NCI-H774 (cell line): ENCODE measurements at places on chromosomes 7 and 10.

- DNase-seq, result no peak
These were observed 96.5 kb upstream of the GJD4 start for GRCh38 chr10:35508647-35509046.

DNA sequence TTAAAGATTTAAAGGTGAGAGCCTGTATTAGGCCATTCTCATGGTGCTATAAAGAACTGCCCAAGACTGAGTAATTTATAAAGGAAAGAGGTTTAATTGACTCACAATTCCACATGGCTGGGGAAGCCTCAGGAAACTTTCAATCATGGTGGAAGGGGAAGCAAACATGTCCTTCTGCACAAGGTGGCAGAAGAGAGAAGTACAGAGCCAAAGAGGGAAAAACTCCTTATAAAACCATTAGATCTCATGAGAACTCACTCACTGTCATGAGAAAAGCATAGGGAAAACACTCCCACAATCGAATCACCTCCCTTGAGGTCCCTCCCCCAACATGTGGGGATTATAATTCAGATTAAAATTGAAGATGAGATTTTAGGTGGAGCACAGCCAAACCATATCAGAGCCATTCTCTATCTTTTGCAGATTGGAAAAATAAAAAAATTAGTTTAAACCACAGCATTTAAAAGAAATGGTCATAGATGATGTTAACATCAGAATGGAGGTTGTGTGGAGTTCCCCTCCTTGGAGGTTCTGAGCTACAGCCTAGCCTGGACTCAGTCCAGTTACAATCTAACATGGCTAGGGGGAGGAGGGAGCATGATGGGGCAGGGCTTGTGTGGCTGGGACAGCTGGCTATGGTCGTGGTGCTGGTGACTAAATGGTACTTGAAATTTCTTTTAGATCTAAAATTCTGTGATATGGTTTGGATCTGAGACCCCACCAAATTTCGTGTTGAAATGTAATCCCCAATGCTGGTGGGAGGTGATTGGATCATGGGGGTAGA lies 33.1 kb downstream of the GSTO2 start:
- no peak for DNase-seq

GRCh38 chr7:127865466-127865865 lies 165.8 kb downstream of the LRRC4 start:
- DNase-seq, result no peak

- DNase-seq, result no peak
These were observed 271.0 kb upstream of the PODXL start for GRCh38 chr7:131827421-131827820.

DNA sequence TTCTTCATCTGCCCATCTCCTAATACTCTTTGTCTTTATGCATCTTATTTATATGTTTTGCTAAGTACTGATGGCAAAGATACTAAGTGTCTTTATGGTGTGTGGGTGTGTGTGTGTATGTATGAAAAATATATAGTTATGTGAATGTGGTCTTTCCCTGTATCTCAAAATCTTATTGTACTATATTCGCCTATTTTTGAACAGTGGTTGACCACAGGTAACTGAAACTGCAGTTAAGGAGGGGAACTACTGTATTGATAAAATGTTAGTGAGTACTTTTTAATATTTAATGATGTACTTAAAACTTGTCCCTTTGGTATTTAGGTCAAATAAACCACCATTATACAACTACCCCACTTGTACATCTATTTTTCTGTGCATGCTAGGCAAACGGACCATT lies 85.9 kb downstream of the ADD3 start:
- DNase-seq, result no peak

- no peak for DNase-seq
These were observed 175.3 kb upstream of the SH2B2 start for GRCh38 chr7:102111061-102112041.

- DNase-seq, result no peak
These were observed 223.5 kb upstream of the GHITM start for GRCh38 chr10:83915801-83916200.

GRCh38 chr7:55349121-55349520 lies 16.0 kb upstream of the LANCL2 start:
- DNase-seq, result no peak

GRCh38 chr7:16648551-16648950 lies 2.6 kb downstream of the BZW2 start:
- DNase-seq, result no peak

GRCh38 chr7:144820552-144820951 lies 15.3 kb downstream of the TPK1 start:
- DNase-seq, result no peak

DNA sequence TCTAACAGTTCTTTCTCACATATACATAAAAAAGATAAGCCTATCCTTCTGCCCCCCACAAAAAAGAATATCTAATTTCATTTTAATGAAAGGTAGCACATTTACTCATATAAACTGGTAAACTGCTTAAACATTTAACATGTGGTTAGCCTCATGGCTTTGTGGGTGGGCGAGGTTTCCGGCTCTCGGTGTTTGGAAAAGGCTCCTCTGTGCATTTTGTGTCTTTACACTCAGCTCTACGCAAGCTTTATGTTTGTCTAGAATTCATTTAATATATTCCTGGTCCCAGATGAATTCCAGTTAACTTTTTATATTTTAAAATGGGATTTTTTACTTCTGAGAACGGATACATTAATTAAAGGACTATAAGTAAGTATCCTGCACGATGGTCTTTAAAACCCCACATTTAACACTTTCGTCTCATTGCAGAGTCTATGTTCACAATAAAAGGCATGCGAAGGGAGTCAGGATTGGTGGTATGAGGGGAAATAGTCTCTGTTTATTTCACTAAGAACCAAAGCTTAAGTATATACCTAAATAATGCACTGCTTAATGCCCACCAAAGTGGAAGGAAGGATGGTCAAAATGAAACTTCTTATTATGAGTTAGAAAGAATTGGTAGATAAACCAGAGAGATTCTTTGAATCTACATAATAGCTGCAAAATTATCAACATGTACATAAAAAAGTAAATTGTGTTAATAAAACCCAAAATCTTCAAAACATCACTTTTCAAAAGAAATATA lies 197.2 kb downstream of the CRPPA start:
- DNase-seq, result no peak

DNA sequence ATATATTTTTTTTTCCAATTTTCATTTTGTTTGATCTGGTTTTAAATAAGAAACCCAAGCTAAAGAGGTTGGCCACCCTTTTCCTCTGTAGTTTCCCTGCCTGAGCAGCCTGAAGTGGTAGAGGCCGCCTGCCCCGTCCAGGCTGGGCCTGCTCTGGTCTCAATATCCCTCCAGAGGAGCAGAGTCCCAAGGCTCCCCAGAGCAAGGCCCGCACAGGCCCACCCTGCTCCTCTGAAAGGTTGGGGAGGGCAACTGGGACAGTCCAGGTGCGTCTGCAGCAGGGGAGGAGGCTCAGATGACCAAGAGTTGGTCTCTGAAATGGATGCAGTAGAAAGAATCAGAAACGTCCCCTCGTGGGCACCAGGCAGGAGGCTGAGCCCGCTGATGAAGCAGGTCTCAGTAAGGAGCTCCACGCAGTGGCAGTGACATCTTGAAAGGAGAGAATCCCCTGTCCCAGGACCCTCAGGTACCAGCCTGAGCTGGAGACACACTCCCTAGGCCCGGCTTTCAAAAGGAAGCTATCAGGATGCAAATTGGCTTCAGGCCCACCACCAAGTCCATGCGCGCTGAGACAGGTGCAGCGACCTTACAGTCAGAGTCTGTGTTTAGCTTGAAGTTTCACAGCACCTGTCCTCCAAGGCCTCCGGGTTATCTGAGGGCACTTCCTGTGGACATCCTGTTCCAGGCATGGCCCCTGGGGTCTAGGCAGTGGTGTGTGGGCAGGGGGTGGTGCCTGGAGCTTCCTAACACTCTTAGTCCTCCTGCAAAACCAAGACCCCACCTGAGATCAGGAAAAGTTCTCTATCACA lies 37.7 kb downstream of the EN2 start:
- DNase-seq, result no peak

GRCh38 chr7:134777470-134777869 lies 2.0 kb upstream of the CALD1 start:
- no peak for DNase-seq

- DNase-seq, result peak; percentile 10
These were observed 38.8 kb downstream of the TMEM60 start for GRCh38 chr7:77759294-77759889.

GRCh38 chr7:141920281-141920680 lies 4.1 kb downstream of the OR9A4 start:
- DNase-seq, result no peak

DNA sequence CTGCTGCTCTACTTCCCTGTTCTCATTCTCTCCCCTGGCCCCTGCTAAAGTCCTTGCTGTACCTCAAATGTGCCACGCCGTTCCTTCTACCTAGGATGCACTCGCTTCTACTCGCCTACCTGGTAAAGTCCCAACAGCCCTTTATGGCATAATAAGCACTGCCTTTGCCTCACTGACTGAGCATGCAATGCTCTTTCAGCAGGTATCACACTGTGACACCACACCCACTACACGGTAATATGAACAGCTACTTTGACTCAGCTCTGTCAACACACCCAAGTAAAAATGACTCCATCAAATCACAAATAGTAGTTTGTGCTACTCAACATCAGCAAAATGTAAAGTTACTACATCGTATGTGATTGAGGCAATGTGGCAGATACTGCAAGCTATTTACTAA lies 37.6 kb downstream of the FAM204A start:
- no peak for DNase-seq

GRCh38 chr10:35992107-35992506 lies 350.0 kb upstream of the FZD8 start:
- DNase-seq, result no peak

- no peak for DNase-seq
These were observed 8.6 kb upstream of the BET1 start for GRCh38 chr7:94012746-94013145.

- DNase-seq, result peak; percentile 75
These were observed at the start of gene OGDHL for GRCh38 chr10:49761789-49762565. Gene OGDHL (minus strand): TSS chr10:49762323. CDS start chr10:49758592, 3,731 bp downstream.

GRCh38 chr7:135192914-135193536 lies 18.3 kb downstream of the WDR91 start:
- no peak for DNase-seq

DNA sequence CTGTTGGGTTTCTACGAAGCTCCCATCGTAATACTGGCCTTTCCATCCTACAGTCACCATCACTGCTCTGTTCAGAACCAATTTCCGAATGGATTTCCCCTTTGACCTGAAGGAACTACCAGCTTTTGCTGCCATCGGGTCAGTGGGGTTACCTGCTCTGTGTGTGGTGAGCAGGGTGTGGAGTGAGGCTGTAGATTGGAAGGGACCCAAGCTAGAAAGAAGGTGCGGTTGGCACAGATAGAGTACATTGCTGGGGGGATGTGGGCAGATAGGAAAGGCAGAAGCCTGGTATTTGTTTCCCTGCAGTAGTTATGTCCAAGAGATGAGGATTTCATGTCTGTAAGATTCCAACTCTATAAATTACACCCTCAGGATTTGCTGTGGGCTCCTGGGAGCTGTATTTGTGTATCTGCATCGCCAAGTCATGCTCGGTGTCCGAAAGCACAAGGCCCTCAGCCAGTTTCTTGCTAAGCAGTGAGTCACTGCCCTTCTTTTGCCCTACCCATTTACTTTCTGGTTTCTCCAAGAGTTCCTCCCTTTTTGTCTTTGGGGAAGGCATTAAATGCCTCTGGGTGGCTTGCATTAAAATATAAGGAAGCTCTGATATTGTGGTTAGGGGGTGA lies 15.4 kb downstream of the CLCN1 start:
- no peak for DNase-seq

GRCh38 chr7:92460109-92460508 lies 12.8 kb downstream of the GATAD1 start:
- no peak for DNase-seq

- DNase-seq, result no peak
These were observed 128.6 kb downstream of the SKIDA1 start for GRCh38 chr10:21396889-21397288.

DNA sequence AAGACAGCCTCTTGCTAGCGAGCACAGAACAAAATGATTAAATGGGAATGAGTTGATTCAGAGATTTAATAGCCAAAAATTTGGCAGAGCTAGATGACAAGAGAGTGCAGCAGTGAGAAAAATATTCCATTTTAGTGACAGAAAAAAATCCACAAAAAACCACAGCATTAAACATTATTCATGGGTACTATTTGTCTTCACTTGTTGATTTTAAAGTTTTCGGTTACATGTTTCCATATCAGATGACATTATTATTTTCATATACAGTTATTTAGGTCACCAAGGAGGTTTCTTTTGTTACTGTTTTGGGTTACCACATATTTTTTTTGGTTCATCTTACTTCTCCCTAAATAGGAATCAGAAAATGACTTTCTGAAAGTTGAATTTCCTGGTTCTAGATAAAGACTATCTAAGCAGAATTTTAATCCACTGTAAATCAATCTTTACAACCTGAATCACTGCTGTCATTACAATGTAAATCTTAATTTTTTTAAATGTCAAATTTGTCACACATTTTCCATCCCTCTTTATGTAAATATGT lies 87.9 kb downstream of the SVIL start:
- no peak for DNase-seq

GRCh38 chr10:127197154-127197432 lies 702 bp upstream of the INSYN2A start:
- DNase-seq, result no peak

- no peak for DNase-seq
These were observed 116.4 kb upstream of the NFE2L3 start for GRCh38 chr7:26035552-26035951.

DNA sequence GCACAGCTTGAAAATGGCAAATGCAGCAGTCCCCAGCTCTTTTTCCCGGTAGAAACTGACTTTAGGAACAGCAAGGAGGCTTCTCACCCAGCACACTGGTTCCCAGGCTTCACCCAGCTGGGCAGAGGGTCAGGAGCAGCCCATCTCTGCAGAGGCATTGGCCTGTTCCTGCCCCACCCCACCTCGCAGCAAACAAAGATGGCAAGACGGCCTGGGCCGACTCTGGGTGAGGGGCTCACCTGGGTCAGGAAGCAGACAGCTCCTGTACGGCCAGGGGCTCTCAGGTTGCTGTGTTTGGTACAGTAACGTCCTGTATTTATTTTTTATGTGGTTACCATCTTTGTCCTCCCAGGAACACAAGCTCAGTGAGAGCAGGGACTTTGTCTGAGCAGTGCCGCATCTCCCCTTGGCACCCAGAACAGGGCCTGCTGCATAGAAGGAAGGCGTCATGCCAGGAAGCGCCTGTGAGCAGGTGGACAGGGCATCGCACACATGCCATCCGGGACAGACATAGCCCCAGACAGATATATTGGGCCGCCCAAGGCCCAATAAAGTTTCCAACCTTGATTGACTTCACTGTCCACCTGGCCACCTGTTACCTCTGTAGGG lies 585.0 kb upstream of the FOXK1 start:
- DNase-seq, result no peak

- DNase-seq, result no peak
These were observed 10.0 kb downstream of the SFTPD start for GRCh38 chr10:79938728-79939406.

DNA sequence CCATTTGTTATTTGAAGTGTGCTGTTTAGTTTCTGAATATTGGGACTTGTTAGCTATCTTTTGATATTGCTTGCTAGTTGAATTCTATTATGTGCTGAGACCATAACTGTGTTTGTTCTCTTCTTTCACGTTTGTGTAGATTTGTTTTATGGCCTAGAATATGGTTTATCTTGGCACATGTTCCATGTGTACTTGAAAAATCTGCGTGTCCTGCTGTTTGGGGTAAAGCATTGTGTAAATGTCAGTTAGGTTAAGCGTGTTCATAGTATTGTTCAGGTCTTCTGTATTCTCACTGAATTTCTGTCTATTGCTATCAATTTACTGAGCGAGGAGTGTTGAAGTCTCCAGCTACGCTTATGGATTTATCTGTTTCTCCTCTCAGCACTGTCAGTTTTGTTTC lies 19.4 kb downstream of the MMP21 start:
- peak; percentile 56 for DNase-seq

- DNase-seq, result no peak
These were observed 22.6 kb downstream of the KIF11 start for GRCh38 chr10:92615515-92615914.

- no peak for DNase-seq
These were observed 66.3 kb downstream of the IGF2BP3 start for GRCh38 chr7:23403970-23404369.
